GM18507 (cell line): ENCODE measurements at places on chromosomes 12 and 14.

DNA sequence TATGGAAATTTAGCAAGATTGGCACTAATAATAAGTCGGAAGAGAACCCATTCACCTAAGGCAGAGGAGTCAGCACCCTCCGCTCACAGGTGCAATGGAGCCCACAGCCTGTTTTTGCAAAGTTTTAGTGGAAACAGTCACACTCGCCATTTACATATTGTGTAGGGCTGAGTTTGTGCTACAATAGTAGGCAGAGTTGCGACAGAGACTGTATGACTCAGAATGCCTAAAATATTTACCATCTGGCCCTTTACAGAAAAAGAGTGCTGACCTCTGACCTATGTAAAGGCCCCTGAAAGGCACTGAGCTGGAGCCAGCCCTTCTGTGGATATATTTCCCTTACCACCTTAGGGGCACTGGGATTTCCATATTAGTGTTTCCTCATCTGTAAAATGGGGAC is 79.0 kb downstream of the PRIMA1 start:
- DNase-seq, result no peak

- no peak for DNase-seq
These were observed 11.4 kb upstream of the NID2 start for GRCh38 chr14:52080158-52080800.

DNA sequence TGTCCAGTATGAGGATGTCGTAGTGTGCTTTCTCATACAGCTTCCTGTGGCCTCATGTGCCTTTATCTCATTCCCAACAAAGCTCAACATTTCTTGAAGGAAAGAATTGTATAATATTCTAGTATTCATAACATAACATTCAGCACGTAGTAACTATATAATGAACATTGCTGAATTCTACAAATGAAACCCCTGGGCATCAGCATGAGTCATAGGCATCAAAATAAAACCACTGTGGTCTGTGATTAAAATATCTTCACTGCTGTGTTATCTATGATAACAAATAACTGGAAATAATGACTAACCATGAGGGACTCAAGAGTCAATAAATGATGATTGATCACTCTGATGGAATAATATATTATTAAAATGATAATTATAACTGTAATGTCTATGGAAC is 255.2 kb downstream of the EMP1 start:
- DNase-seq, result no peak

DNA sequence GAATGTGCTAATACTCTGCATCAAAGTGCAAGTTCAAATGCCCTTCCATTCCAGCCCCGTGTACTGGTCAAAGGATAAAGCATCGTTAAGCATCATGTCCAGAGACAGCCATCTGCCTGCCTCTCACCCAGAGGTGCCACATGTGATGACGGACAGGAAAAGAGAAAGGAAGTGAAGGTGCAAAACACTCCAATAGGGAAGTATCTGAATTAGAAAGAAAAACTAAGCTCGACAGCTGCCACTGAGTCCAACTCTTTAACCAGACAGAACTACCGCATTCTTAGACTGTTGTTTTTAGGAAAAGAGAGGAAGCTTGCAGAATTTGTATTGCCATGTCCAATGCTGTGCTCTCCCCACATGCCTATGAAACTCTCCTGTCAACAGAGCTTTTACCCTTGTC is 465.0 kb upstream of the SOX5 start:
- DNase-seq, result no peak

DNA sequence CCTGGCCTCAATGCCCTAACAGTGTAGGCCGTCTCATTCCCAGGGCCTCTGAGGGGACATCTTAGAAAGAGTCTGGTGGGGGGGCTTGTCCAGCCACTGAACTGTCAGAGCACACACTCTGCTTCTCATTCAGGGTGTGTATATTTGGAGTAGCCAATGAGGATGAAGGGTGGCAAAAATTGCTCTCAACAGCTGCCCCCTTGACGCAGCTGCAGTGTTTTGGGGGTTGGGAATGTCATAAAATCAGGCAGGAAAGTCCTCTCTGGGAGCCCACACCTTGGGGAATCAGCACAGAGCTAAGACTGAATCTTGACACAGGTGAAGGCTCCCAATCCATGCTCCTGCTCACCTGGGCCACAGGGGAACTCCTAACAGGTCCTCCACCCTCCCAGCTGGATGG is 1.5 kb downstream of the RASAL1 start:
- DNase-seq, result no peak

DNA sequence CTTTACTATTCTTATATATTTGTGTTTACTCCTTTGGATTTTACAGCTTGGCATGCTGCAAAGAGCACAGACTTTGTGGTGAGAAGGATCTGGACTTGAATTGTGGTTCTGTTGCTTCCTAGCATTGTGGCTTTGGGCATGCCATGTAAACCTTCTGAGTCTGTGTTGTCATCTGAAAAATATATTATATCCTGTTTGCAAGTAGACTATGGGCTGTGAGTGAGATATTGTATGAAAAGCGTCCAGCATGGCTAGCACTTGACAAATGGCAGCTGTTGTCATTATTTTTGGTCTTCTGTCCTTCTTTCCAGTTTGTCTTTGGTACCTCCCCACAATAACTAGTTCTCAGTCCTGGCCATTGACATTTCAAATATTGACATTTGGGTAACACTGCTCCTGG is 61.8 kb upstream of the DACT1 start:
- DNase-seq, result no peak

- no peak for DNase-seq
These were observed 34.6 kb downstream of the PHLDA1 start for GRCh38 chr12:75996861-75997447.

DNA sequence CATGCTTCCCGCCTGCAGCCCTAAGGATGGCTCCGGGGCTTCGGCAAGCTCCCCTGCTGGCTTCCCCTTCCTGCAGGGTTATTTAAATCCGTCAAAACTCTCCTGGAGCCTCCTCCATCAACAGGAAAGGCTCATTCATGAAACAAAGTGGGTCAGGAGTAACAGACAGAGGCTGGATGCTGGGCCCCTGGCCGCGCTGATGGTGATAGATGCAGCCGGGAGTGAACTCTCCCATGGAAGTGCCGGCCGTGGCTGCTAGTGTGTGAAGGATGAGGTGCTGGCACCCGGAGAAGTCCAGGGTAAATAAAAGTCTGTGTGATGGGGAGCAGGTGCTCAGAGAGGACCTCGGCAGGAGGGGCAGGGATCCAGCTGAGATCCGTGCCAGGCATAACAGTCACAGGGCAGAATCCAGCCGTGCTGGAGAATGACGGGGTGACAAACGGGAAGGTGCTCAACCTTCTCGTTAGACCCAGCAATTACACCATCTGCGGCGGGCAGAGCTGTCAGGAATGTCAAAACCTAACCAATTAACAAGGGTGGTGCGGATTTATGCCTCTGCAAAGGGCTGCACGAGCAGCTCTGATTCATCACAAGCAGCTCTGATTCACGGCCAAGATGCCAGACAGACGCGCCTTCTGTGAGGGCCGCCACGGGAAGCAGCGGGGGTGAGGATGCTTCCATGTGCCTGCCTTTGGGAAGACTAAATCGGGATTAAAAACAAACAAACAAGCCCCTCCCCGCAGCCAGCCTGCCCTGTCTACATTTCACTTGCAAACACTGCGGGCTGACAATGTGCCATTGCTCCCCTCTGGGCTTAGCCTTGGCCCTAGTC is 55.6 kb downstream of the SYNE3 start:
- DNase-seq, result no peak

DNA sequence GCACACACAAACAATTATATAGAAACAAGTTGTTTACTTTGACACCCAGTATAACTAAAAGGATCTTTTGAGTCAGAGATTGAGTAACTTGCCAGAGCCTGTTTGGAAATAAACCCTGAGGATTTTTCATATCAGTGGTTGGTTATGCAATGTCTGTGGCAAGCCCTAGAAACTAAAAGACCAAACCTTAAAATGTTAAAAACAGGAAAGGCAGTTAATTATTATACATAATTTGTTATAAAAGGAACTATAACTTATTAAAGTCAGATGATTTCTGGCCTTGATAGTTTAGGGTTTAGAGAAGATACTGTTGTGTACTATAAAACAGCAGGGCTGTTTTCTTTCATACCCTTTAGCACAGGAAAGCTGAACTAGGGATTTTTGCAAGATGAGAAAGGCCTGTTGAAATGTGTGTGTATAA is 44.1 kb downstream of the PSEN1 start:
- no peak for DNase-seq

DNA sequence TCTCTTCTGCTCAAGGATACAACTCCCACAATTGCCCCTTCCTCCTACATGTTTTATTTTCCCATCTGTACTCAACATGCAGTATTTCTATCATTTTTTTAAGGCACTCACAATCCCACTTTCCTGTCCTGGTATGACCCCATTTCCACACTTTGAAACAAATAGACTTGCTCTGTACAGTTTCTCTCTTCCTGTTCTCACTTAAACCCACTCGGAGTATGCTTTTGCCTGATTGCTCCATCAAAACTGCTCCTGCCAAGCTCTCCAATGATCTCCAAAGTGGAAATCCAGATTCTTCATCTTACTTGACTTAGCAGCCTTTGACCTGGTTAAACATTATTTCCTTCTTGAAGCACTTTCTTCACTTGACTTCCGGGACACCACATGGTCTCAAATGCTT is 384.5 kb downstream of the SEC23A start:
- no peak for DNase-seq

DNA sequence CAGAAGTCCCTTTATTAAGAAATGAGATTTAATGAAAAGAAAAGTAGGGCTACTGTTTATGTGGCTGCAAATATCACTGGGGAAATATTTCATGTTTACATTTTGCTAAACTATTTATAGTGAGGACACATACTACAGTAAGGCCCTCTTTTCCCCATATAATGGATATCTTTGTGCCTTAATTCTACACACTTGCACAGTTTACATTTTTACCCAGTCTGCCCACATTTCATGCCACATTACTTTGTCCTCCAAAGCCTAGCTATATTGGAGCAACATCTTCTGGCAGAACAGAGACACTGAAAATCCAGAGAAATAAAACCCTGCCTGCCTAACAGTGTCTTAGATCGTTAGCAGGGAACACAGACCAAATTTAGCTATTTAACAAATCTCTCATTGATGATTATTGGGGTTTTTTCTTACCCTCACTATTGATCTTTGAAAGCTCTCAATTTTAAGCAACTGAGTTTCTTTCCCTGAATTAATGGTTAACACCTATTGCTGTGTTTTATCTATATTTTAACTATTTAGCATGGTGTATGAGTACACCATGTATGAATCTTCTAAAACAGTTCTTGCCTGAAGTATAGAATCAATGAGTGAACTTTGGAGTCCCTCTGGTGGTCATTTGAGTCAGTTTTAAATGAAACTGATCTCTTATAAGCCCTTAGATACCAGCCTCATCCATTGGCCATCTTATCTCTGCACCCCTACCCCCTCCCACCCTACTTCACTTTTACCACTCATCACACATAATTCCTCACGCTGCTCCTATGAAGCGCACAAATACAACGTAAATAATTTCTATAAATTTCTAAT is 170.2 kb downstream of the BCAT1 start:
- DNase-seq, result no peak

DNA sequence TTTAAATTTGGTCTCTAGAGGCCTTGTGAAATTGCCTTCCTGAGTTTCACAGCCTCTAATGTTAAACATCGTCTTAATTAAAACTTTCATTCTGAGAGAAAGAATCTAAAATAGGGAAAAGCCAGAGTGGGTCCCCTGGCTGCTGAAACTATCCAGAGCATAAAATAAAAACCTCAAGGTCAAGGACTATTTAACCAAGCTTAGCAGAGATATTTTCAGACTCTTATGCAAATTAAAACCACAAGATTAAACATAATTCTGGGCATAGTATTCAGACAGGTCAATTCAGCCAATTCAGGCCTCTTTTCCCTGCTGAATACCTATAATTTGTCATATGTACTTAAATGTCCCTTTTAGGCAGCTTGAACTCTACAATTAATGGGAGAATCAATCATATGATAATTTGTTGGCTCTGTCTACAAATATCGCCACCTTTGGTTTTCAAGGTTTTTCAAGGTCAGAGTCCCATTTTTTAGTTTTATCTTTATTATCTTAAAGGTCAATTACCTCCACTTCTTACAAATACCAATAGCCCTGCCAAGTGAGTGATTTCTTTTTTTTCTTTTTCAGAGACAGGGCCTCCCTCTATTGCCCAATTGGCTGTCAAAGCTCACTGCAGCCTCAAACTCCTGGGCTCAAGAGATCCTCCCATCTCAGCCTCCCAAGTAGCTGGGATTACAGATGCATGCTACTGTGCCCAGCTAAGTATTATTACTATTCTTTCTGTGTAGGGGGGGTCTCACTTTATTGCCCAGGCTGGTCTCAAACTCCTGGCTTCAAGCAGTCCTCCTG is 257.1 kb downstream of the PHLDA1 start:
- DNase-seq, result no peak

GRCh38 chr12:103538397-103538796 is 42.6 kb upstream of the C12orf42 start:
- DNase-seq, result no peak

DNA sequence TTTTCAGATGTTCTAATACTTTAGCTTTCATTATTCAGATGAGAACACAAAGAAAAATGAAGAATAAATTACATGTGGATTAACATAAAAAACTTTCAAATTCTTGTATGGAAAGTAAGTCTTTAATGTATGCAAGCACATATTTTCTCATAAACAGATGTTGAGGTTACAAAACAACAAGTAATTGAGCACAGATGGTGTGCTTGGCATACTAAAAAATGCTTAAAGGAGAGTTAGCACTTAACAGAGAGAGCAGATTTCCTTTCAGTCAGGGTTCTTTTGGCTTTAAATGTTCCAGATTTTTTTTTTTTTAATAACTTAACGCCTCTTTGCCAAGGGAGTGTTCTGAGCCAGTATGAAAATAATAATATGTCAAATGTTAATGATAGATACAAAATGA is 96.0 kb downstream of the RASSF9 start:
- no peak for DNase-seq

DNA sequence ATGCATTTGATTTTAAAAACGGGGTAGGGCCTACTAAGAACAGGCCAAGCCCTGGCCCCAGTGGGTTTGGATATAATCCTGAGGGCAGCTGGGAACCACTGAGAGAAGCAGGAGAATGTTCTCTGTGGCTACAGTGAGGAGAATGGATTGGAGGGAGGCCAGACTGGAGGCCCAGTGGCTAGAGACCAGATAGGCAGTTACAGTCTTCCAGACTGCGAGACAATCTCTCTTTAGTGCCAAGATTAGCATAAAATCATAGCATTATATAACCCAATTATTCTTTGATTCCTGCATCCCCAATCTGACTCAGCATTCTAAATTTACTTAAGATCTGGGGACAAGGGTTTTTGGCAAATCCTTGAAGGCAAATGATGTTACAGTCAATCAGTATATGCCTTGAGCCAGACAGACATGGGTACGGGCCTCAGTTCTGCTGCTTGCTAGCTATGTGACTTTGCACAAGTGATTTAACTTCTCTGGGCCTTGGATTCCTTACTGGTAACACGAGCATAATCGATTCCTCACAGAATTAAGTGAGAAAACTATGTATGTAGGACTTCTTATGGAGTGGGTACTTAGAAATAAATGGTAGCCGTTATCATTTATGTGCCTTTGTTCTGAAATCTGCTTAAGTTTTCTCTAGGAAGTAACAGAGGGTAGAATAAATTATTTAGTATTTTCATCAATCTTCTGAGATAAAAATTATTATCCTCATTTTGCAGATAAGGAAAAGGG is 18.3 kb downstream of the NINJ2 start:
- DNase-seq, result no peak
